RPMI7951 (cell line): ENCODE measurements at places on chromosomes 2 and 18.

DNA sequence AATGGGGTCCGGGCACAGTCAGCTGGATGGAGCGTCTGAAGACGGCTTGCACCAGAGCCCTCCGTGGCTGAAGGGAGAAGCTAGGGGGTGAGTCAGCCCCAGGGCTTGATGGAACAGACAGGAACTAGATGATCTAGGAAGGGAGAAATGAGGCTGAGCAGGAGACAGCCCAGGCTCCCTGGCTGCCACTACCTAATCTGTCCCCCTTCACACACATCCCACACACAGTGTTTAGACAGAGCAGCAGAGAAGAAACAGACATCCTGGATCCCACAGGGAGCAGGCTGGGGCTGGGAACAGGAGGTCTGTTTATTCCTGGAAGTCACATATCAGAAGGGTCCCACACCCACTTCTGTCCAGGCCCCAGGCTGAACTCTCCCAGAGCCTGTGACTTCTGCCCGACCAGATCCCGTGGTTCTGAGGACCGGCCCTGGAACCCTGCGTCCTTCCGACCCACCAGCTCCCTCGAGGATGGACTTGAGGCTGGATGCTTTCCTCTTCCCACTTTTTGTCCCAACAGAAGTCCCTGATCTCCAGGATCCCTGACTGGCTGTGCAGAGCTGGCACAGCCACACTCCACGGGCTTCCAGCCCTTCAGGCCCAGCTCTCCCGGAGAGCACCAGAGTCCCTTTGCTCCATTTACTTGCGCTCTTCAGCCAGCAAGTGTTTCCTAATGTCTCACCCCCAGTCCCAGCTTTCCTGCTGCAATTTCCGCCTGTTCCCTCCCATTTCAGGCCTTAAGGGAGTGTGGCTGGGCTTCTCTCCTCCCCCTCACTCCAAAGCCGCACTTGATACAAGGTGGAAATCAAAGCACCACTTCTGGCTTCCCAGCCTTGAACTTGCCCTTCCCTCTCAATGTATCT, 1.5 kb upstream of the GPBAR1 start:
- peak; percentile 39 for DNase-seq

- DNase-seq: peak; percentile 37
Observed at GRCh38 chr2:202042444-202042843, 8.8 kb downstream of the FZD7 start.

GRCh38 chr2:174145827-174146226, 102.5 kb downstream of the OLA1 start:
- peak; percentile 14 for DNase-seq

GRCh38 chr2:187936228-187936627, 355.4 kb upstream of the GULP1 start:
- DNase-seq: no peak

DNA sequence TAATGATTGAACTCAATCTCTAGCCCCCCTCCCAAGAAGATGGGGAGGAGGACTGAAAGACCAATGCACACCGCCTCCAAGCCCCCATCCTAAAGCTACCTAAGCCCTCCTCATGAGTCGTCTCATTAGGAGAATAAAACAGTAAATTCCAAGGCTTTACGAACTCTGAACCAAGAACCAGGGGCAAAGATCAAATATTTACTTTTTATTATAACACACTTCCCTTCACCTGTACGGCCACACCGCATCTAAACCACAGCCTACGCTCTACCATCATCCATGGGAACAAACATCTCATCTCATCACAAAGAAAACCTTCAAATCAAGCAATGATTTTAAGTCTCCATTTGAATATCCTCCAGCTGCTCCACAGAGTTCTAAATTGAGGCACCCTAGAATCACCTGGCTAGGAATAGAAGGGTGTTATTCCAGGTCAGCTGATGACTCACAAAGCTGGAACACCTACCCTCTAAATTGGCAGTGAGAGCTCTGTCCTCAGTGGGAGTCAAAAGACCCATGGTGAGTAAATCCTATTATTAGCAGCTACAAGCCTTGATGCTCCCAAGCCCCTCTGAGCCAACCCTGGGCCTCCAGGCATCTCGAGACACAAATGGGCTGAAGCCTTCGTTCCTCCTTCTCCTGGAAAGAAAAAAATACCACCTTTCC, 45.6 kb upstream of the BZW1 start:
- DNase-seq: peak; percentile 63

- no peak for DNase-seq
Observed at GRCh38 chr2:13135856-13136255, 419.1 kb downstream of the TRIB2 start.

DNA sequence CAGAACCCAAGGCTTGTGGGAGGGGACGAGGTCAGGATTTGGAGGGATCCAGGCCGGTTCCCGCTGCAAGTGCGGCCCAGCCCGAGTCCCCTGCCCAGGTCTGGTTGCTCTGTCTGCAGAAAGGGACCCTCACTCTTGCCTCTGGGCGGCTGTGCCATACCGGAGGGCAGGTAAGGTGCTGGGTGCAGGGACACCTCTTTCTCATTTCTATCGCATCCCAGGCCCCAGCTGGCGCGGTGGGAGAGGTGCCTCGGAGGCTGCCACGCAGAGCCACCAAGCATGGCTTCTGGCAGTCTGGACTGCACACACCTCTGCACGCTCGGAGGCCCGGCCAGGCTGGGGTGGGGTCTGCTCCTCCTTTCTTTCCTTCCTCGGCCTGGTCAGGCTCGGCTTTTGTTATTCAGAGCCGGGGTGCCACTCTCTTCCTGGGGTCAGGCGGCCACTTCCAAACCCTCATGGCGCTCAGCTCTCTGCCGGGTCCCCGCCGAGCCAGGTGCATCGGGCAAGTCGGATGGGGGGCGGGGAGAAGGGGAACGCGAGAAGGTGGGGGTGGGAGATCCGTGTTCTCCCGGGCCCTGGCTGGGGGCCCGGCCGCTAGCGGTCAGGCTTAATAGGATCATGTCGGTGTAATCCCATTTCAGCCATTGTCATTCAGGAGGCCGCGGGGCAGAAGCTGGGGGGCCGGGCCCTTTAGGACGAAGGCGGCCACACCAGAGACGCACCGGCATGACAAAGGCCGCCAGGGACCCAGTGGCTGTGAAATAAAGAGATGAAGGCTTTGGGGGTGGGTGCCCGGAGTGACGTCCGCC, 9.0 kb downstream of the GBX2 start:
- DNase-seq: no peak

GRCh38 chr2:138084206-138084605, 119.9 kb downstream of the HNMT start:
- DNase-seq: no peak

DNA sequence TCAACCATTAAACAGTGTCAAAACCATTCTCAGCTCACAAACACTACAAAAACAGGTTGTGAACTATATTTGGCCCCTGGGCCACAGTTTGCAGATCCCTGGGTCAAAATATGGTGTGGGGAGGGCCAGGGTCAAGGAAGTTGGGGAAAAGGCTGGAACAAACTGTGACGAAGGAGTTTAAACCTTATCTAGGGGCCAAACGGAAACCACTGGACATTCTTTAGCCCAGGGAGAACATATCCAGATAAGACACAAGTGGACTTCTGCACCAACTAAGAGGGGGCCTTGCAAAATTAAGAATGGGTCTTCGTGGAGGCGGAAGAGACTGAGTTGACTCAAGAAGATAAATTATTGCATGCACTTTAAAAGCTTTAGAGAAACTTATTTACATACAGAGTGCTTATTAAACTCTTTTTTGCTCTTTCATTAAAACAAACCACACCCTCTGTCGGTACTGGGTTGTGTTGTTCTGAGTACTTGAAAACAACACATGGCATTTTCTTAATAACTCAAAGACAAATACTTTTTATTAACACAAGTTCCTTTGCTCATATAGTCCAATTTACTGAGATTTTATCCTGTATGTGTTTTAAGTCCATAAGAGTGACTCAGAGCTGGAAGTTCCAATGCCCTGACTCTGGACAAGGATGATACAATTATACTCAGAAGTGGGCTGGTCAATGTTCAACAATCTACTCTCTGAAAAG, 5.3 kb upstream of the ASAP2 start:
- DNase-seq: peak; percentile 71

GRCh38 chr2:28430788-28431418, 38.2 kb downstream of the FOSL2 start:
- no peak for DNase-seq

DNA sequence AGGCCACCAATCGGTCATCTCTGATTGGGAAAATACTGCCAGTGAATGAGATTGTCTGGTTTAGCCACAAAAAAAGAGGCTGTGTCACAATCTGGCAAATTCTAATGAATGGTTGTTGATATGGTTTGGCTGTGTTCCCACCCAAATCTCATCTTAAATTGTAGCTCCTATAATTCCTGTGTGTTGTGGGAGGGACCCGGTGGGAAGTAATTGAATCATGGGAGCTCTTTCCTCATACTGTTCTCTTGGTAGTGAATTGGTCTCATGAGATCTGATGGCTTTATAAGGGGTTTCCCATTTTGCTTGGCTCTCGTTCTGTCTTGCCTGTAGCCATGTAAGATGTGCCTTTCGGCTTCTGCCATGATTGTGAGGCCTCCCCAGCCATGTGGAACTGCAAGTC, 838.3 kb downstream of the SLC4A3 start:
- DNase-seq: no peak

- peak; percentile 81 for DNase-seq
Observed at GRCh38 chr2:222208010-222208690, 90.6 kb downstream of the PAX3 start.

DNA sequence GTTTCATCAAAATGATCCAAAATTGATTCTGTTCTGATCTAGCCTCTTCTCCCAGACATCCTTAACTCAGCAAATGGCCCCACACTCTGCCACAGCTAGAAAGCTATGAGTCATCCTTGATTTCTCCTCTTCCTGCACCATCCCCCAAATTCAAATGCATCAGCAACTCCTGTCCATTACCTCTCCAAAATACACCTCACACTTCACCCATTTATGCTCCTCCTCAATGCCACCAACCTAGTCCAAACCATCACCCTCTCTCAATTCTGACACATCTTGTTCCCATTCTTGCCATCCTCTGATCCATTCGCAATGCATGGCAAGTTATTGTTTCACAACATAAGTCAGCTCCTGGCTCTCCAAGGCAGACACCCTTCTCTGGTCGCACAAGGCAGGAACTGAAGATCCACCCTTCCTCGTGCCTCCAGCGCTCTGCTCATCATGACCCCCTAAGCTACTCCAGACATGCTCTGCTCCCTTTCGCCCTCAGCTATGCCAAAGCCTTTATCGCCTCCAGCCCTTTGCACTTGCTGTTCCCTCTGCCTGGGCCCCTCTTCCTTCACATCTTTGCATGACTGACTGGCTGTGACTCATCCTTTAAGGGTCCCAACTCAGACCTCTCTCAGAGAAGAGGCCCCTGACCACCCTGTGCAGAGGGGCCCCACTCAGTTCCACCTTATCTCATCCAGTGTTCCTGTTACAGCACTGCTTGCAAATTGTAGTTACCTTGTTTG, 83.6 kb downstream of the MREG start:
- DNase-seq: peak; percentile 55

GRCh38 chr18:10923141-10923540, 226.2 kb downstream of the PIEZO2 start:
- DNase-seq: no peak

- DNase-seq: no peak
Observed at GRCh38 chr2:102485147-102485785, 12.2 kb downstream of the SLC9A4 start.

GRCh38 chr2:51304311-51304710, 272.4 kb upstream of the NRXN1 start:
- DNase-seq: no peak
